ENCODE measurements at places on chromosomes 12 and 14. TPM values are rescaled to one million over a fixed set of nuclear protein-coding genes. Genes with fewer than 3 reads are reported as not detected.

Gene ELK3
- 9.4 TPM for total RNA-seq

Gene CD69
- not detected for total RNA-seq

Gene EIF2S3B
- 2.2 TPM for total RNA-seq

Gene CHMP4A
- total RNA-seq = 42.0 TPM

Gene MUCL1
- total RNA-seq = not detected

Gene USP30
- total RNA-seq = 6.3 TPM
